NCI-H510A (cell line): ENCODE measurements at places on chromosomes 1 and 21.
A peak's percentile ranks its signal among the peaks of the same experiment; 100 is the strongest.

DNA sequence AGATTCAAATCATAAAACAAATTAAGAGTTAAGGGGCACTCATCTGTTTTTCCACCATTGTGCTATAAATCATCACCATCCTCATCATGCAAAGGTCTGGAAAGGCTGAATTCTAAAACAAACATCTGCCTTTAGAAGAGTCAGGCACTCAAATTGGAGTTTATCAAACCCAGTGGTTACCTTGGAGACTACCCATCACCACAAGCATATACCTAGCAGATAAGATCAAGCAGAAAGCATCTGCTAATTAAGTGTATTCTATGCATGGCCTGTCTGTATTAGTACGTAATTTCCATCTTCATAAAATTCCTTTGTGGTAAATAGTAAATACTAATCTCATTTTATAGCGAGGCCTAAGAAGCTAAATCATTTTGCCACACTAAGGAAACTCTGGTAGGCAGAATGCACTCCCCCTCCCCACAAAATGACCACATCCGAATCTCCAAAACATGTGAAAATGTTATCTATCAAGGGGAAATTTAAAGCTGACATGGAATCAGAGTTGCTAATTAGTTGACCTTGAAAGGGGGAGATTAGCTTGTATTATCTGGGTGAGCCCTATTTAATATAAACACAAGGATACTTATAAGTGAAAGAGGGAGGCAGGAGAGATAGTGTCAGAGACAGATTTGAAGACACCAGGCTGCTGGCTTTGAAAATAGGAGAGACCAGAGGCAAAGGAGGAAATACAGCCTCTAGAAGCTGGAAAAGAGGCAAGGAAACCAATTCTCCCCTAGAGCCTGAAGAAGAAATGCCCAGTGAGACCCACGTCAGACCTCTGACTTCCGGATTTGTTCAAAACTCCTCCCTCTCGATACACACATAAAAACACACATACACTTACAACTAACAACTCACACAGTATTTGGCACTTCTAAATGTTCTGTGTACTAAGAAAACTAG is 23.2 kb downstream of the ARID4B start:
- DNase-seq = no peak

DNA sequence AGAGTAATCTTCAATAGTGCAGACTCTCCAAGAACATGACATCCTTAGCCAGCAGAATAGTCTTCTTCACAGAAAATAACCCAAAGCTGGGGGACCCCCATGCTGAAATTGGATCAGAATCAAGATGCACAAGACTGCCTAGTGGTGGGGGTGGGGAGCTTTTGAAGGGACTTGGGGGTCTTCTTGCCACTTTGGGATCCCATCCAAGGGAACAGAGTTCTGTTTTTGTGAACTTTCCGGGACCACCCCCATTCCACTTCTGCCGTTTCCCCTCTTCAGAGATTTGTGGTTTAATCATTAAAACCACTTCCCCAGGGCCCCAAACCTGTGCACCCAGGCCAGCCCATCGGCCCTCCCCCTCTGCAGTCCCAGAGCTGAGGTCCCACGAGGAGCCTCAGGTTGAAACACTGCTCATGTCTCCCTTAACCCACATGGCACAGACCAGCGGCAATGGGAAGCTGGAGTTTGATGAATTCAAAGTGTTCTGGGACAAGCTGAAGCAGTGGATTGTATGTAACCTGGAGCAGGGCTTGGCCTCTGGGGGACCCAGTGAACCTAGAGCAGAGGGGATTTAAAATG is 44.9 kb downstream of the CAPN9 start:
- DNase-seq = no peak

DNA sequence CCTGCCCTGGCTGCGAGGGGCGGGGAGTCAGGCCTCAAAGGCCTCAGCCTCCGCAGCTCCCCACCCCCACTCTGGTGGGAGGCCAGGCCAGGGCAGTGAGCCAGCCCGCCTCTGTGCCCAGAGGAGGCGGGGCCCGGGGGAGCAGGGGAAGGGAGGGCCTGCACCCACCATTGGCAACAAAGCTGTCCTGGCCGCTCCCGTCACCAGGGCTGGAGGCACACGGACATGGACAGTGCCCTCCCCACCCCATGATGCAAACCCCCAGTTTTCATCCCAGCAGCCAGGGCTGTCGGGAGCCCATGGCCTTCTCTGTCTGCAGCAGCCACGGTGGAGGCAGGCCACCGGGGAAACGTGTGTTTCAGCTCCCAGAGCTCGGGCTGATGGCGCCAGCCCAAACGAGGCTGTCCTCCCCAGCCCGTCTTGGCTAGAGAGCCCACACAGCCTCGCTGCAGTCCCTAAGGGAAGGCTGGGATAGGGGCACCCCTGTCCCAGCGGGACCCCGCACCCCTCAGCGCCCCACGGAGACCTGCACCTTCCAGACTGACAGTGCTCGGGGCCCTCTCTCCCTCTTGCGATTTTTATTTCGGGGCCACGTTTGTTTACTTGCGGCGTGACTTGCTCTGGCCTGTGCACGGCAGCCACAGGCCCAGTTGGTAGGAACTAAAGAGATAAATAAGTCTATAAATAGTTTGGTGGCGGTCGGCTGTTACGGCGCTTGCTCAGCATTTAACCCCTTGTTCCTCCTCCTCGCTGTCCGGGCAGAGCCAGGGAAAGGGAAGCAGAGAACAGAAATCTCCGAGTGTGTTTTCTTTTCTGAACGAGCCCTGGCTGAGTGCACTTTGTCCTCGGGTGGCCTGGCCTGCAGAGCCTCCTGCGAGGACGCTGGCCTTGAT is 101.8 kb downstream of the PRDM16 start:
- no peak for DNase-seq

GRCh38 chr1:209183195-209183594 is 400.3 kb upstream of the CAMK1G start:
- no peak for DNase-seq

DNA sequence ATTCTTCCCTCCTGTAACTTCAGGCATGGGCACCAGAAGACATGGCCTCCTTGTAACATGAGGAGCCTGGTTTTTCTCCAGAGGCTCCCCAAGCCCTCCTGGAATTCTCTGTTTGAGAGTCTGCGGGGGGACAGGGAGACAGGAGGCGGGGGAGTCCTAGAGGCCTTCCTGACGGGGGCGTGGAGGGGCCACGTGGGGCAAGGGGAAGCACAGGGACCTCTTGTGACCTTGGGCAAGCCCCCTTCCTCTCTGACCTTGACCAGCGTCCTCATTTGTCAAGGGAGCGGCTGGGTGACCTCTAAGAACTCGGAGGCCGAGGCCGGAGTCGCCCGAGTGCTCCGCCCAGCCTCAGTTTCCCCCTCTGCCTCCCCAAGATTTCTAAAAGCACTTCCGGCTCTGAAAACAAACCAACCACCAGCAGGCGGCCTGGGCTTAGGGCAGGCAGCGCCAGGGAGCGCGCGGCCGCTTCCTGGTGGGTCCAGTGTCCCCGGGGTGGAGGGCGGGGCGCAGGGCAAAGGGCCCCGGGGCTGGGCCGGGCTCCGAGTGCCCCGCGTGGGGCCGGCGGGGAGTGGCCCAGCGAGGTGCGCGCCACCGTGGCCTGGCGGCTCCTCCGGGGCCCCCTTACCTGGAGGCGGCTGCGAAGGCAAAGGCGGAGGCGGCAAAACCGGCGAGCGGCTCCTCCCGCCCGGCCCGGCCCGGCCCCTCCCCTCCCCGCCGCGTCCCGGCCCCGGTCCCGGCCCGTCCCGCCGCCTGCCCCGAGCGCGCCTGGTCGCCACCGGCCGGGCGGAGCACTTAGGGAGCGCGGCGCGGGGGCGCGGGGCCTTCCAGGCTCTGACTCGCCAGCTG is at the start of gene TMCO4:
Gene TMCO4 (minus strand): TSS at position 687 of the 846 bp plus-strand sequence. CDS start 19,158 bp downstream, outside the sequence.
- DNase-seq = peak; percentile 87

DNA sequence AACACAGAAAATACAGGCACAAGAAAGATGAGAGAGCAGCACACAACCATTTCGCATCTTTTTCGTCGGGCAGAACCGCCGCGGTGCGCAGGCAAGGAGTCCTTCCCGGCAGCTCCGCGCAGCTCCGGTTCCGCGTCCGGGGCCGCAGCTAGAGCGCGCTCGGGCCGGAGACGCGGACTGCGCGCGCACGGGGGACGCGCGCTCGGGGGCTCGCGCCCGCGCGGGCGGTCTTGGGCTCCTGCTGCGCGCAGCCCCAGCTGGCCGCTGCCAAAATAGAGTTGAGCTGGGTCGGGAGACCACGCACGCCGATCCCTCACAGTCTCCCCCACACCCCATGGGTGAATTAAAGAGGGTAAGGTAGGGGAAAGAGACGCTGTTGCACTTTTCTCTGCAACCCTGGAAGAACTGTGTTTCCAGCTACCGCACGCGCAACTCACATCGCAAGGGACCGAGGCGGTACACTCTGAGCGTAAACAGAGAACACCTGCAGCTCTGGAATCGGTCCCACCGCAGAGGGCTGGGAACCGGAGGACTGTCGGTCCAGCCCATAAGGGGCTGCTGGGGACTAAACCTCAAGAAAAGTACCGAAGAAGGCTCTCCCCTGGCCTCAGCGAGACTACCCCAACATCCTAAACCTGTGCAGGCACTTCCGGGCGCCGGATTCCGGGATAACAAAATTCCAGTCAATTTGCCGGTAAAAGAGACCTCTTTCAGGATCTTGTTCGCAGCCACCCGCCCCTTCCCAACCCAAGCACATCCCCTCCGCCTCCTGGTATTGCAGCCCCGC is 1.7 kb downstream of the NR5A2 start:
- DNase-seq = peak; percentile 57

DNA sequence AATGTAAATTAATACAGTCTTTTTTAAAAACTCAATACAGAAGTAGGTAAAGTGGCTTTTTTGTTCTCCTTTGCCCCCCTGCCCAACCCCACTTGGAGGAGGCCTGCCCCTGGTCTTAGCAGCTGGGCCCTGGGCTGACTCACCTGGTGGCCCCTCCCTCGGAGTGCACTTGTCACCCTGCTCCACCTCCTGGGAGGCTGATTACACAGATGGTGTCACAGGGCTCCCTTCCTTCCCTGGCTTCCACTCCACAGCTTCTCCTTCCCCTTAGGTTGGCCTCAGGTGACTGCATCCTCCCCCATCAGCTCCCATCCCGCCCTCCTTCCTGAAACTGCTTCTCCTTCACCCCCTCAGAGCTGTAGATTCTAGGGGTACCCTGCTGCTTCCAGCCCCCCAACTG is 11.7 kb upstream of the CAPN9 start:
- DNase-seq = peak; percentile 82

- no peak for DNase-seq
Observed at GRCh38 chr1:239763850-239764249, 327.8 kb upstream of the FMN2 start.

DNA sequence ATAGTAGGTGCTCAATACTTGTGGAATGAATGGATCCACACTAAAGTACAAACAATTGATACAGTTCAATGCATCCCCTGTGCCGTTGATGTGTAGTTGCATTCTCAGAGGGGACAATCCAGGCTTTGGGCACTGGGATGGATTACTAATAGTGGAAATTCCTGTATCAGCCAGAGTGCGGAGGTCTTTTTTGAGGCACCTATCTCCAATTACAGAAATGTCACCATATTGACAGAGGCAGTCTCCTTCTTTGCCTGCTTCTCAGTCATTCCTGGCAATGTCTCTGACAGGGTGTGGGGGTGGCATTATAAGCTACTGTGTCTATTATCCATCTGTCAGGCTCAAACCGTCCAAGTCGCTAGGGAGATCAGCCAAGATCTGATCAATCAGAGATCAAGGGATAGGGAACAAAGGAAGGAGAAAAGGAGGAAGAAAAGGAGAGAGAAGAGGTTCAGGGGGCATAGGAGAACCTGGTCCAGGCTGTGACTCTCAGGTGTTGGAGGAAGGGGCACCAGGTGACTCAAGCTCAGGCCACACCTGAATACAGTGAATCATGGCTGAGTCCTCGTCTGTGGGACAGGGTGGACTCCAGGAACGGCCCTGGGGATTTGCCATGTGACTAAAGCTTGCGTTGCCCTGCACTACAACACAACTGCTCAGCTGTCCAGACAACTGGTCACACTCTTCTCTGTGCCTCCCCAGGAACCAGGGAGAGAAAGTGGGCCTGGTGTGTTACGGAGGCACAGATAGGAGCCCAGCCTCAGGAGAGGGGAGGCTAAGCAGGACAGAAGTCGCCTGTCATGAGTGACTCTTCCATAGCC is 3.4 kb upstream of the LAMB3 start:
- DNase-seq = no peak

DNA sequence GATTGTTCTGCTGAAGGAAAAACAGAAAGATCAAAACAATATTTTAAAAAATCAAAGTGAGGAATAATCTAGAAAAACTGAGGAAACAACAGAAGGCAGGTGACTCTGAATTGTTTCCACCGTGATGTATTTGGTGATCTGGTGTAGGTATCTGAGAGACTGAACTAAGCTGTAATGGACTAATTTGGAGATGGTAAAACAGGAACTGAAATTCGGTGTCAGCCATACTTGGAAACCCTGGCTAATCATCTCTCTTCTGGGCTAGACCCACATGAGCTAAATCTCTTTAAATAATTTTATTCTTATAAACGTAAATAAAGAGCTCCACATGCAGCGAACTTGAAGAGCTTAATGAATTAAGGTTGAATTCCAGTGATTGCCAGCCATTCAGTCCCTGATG is 1226.1 kb downstream of the NCAM2 start:
- DNase-seq = no peak

GRCh38 chr1:154567386-154568156 is at the start of gene CHRNB2:
Gene CHRNB2, plus strand, starts transcription at chr1:154567778. Its CDS starts 267 bp downstream, at chr1:154568045.
- DNase-seq = peak; percentile 84

DNA sequence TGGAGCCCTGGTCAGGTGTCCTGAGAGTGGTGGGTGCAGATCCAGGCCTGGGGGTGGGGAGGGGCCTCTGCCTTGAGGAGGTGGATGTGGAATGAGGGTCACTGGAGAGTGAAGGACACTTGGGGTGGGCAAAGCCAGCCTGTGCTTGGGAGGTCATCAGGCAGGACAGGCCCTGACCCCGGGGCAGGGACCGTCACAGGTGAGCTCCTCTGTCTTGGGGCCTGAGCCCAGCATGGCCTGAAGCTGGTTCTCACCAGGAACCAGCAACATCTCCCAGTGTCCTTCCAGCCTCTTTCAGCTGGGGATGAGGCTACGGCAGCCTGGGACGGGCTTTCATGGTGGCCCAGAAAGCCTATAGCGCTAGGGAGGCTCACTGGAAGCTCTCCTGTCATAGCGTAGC is 831 bp upstream of the KRTAP10-2 start:
- DNase-seq = no peak

GRCh38 chr1:172640111-172640510 is 18.8 kb upstream of the FASLG start:
- no peak for DNase-seq

GRCh38 chr1:169970114-169970513 is 76.4 kb upstream of the SCYL3 start:
- peak; percentile 29 for DNase-seq

GRCh38 chr1:221192055-221192454 is 312.8 kb downstream of the HLX start:
- DNase-seq = no peak

GRCh38 chr1:18234790-18235242 is 127.2 kb downstream of the IGSF21 start:
- DNase-seq = peak; percentile 27

DNA sequence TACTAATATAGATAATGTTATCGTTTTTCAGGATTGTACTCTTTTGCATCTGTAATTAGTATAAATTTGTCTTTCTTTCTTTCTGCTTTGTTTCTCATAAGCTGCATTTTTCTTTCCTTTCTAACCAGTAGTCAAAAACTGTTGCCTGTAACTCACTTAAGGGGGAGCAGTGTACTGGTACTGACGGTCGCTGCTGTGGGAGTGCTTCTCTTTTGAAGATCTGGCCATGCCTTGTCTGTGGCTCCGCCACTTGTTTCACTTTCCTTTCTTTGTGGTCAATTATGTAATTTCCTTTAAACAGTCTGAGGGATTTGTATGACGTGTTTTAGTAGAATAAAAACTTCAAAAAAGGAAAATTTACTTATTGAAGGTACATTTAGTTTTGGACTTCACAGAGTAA is 37.0 kb downstream of the MIA3 start:
- no peak for DNase-seq
